ENCODE measurements at places on chromosomes 12 and 14.

GRCh38 chr14:62179367-62180018 lies 417.3 kb downstream of the SNAPC1 start:
- no peak for DNase-seq

GRCh38 chr12:123707466-123707865 lies 4.7 kb upstream of the ATP6V0A2 start:
- DNase-seq: no peak

DNA sequence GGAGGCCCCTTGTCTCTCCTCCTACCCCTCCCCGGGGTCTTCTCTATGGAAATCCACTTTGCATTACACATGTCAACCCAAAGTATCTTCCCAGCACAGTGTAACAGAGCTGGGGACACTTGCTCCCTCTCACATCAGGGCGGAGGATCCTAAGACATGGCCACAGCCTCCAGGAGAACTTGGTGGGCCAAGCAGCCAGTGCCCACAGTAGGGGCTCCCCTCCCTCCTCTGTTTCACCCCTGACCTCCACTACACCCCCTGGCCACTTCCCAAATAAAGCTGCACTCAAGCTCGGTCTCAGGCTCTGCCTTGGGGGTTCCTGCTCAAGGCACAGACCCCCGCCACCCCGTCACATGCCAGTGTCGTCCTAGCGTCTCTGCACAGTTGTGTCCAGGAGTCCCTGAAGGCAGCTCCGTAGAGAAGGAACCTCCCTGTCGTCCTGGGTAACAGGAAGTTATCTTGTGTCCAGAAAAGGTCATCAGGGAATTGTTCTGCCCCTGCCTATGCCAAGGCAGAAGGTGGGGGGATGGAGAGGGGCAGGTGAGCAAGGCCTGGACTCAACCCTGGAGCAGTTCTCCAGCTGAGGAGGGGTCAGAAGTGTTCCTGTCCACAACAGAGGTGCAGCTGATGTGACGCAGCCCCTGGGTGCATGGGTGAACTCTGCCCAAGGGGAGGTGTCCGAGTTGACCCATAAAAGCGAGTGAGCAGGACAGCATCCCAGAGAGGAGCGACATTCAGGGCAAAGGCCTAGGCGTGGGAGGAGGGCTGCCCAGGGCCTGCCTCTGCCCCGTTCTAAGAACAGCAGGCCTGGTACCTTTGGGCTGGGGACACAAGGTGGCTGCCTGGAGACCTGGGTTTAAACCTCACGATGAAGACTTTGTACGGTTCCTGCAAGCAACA lies 25.5 kb downstream of the DIO3 start:
- DNase-seq: no peak

GRCh38 chr12:60172266-60173211 lies 576.7 kb downstream of the SLC16A7 start:
- no peak for DNase-seq

DNA sequence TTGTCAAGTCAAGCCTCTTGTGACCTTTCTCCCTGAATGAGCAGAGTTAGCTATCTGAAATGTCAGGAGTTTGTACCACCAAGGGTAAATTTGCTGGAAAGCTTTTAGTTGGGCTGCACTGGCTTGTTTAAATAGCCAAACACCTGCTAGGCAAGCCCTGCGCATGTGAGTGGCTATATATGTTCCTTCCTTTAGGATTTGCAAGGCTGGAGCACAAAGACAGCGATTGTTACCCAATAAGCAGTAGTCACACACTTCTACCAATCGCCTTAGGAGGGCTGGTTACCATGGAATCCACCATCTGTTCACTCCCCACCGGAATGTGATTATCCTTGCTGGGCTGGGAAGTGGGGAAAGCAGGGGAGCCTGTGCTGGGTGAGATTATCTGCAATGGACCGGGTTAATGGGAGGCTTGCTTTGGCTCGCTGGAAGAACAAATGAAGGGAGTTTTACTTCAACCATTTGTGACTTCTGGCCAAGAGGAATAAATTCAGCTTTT lies 102.5 kb downstream of the FGD4 start:
- no peak for DNase-seq

DNA sequence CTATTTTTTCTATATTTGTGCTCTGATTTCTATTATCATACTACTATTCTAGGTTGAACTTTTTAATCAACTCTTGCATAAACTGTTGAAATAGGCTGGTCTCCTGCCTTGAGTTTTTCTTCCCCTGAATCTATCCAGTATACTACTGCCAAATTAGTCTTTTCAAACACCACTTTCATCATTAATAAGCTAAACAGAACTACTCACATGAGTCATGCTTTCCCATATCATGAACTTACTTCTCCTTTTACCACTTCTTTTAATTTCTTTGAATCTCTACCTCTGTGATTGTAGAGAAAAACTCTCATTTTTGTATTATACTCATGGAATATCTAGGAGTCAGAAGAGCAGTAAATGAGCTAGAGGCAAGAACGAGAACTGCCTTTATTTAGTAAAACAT lies 340.3 kb upstream of the PDE3A start:
- no peak for DNase-seq

DNA sequence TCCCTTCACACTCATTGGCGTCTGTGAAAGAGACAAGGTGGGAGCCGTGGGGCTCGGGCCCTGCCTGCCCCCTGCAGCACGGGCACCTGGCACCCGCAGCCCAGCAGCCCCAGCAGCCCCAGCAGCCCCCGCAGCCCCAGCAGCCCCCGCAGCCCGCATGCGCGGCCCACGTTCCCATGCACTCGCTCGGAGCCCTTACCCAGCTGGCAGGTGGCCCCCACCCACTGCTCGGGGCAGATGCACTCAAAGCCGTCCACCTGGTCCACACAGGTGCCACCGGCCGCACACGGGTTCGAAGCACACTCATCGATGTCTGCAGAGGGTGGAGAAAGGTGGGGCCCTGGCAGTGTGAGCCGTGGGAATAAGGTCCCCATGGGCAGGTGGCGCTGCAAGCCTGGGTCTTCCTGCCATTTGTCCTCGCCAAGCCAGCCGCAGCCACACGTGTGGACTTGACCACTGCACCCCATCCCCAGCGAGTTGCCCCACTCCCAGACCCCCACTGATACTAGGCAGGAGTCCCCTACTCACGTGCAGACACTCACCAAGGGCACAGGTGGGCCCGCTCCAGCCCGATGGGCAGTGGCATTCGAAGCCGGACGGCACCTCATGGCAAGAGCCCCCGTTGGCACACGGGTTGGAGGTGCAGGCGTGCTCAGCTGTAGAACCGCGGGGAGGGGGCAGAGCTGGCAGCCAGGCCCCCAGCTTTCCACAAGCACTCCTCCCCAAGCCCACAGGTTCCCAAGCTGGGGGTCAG lies 17.3 kb downstream of the JAG2 start:
- no peak for DNase-seq

DNA sequence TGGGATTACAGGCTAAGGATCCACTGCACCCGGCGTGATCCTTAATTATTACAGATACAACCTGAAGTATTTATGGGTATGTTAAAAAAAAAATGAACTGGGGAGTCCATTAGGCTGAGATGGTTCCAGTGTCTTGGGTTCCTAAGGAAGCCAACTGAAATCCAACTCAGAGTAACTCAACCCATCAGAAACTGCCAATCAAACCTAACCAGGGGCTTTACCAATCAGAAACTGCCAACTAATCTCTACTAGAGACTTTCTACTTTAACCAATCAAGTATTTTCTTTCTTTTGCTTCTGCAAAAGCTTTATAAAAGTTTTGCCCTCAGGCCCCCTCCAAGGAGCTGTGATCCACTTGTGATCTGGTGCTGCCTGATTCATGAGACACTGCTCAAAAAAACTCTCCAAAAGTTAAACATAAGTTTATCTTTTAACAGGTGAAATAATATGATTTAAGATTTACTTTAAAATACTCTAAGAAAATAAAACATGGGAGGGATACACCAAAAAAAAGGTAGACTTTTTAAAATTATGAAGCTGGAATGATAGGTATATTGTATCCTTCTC lies 88.0 kb downstream of the ACADS start:
- DNase-seq: no peak

GRCh38 chr12:95343461-95344230 lies 126.0 kb downstream of the VEZT start:
- DNase-seq: no peak

- DNase-seq: no peak
Observed at GRCh38 chr12:26658991-26659390, 174.0 kb downstream of the ITPR2 start.

DNA sequence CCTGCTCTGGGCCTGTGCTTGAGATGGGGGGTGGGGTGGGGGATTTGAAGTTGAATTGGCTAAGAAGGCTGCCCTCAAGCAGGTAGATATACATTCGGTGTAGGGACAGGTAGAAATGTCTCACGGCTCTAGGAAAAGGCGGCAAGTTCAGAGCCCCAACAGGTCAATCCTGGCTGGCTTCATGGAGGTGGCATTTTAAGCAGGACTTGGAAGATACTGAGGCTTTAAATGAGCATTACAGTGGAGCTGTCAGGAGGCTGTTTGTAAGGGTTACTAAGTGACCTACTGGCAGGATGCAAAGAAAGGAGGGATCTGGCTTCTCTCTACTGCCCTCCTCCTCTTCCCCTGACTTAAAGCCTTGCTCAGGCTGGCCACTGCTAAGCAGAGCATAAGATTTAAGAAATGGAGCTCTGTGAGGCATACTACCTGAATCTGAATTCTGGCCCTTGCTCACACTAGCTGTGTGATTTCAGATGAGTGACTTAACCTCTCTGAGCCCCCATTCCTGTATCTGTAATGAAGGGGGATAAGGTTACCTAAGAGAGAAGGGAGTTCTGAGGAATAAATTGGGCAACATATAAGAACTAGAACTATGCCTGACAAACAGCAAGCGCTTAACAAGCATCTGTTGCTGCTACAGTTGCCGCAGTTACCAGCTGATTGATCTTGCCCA lies 61.6 kb downstream of the SLC24A4 start:
- DNase-seq: no peak

- no peak for DNase-seq
Observed at GRCh38 chr12:126182619-126183236, 1117.5 kb downstream of the AACS start.

GRCh38 chr12:14931359-14931758 lies 7.0 kb downstream of the ERP27 start:
- DNase-seq: no peak

GRCh38 chr12:6819106-6820030 lies 2.3 kb upstream of the GPR162 start:
- no peak for DNase-seq

GRCh38 chr14:73729556-73730265 lies 15.5 kb upstream of the PNMA1 start:
- no peak for DNase-seq

DNA sequence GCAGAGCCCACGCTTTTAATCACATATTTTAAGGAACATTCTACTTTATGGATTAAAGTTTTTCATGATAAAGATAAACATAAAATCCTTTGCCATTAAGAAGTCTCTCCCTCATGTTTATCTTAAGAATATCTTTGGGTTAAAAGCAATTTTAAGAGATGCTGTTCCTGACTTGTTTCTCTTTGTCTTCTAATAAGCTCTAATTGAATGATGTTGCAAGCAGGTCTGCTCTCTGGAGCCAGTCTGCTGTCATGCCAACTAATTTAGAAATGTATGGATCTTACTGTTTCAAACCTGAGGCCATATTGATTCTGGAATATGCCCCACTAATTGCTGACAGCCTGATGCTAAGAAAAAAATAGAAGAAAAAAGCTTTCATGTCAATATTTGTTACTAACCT lies 173.6 kb downstream of the TTC8 start:
- no peak for DNase-seq

DNA sequence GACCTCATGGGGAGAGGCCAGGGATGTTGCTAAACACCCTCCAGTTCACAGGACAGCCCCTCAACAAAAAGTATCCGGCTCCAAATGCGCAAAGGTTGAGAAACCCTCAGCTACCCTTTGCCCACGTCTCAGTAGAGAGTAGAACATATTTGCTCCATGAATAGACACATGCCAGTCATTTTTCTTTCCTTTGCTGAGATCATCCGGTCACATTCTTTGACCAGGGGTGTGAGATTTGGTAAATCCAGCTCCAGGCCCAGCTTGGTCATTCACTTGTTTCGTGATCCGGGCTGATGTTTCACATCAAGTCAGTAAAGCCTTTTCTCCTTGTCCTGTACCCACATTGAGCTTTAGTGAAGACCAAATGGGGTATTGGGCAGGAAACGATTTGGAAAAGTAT lies 83.6 kb upstream of the LHX5 start:
- no peak for DNase-seq

GRCh38 chr12:58530742-58531062 lies 389.6 kb downstream of the LRIG3 start:
- DNase-seq: no peak

GRCh38 chr14:60317609-60318008 lies 68.6 kb downstream of the PPM1A start:
- no peak for DNase-seq

- DNase-seq: no peak
Observed at GRCh38 chr14:34404416-34404815, 57.6 kb downstream of the SPTSSA start.

DNA sequence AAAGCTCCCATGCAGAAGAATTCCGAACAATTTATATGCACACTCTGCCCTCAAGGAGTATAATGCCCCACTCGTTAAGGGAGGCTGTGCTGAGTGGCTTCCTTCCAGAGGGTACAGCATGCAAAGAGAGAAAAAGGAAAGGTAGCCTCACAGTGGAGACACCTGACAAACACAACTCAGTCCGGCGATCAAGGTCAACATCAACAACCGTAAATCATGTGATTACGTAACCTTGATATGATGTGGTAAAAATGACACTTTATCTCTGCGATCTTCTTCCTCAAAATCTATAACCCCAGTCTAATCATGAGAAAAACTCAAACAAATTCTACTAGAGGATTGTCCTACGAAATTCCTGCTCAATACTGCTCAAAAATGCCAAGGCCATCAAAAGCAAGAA lies 400.5 kb upstream of the CCDC196 start:
- DNase-seq: no peak

DNA sequence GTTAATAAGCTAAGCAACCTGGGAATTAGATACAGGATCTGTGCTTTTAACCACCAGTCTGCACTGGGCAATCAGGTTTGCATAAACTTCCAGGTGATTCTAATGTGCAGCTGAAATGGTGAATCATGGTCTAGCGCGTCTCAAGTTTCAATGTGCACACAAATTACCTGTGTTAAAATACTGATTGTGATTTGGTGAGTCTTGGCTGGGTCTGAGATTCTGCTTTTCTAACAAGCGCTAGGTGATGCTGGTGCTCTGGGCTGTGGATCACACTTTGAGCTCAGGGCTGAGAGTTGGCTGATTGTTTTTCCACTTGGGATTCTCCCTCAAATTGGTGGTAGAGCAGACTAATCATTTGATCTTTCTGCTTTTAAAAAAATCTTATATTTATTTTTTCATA lies 124.8 kb downstream of the C12orf75 start:
- no peak for DNase-seq

- DNase-seq: no peak
Observed at GRCh38 chr12:78146365-78146772, 315.7 kb downstream of the NAV3 start.

DNA sequence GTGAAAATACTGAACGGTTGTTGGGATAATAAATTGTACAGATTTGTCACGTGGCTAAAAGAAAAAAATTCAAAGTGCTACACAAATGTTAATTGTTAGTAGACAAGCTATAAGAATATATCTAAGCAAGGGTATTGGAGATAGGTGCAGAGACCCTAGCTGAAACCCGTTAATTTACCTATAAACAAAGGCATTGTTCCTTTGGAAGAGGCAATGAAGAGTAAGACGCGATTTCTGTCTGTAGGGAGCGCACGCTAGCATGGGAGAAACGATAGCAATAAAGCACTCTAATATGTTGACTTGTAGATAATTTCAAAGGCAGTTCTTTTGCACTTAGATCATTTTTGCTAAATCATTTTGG lies 565 bp downstream of the CCDC77 start:
- no peak for DNase-seq

Measured in stimulated activated CD4-positive, alpha-beta T cell treated with anti-CD3 and anti-CD28 coated beads, Interleukin-1b, Interleukin-23, amount 100 ng/mL, for 1 hour (primary cell).